ENCODE measurements at places on chromosomes 7 and 10.

GRCh38 chr10:114652402-114653368 lies 5.4 kb downstream of the ABLIM1 start:
- DNase-seq = no peak

GRCh38 chr10:129509835-129510234 lies 42.8 kb downstream of the MGMT start:
- DNase-seq = no peak

DNA sequence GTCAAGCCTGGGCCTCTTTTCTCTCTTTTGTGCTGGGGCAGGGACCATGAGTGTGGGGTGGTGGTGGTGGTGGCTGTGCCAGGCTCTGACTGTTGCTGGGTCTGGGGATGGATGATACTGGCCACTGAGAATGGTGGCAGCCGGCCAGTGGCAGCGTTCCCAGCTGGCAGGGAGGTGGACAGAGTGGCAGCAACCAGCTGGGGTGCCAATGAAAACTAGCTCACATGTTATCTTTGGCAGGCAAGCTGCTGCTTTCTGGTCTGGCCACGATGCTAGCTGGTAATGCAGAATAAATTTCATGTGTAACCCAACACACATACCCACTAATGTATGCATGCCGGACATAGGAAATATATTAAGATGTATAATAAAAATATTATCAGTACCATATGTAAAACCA lies 95.0 kb upstream of the SLC26A5 start:
- DNase-seq = no peak

DNA sequence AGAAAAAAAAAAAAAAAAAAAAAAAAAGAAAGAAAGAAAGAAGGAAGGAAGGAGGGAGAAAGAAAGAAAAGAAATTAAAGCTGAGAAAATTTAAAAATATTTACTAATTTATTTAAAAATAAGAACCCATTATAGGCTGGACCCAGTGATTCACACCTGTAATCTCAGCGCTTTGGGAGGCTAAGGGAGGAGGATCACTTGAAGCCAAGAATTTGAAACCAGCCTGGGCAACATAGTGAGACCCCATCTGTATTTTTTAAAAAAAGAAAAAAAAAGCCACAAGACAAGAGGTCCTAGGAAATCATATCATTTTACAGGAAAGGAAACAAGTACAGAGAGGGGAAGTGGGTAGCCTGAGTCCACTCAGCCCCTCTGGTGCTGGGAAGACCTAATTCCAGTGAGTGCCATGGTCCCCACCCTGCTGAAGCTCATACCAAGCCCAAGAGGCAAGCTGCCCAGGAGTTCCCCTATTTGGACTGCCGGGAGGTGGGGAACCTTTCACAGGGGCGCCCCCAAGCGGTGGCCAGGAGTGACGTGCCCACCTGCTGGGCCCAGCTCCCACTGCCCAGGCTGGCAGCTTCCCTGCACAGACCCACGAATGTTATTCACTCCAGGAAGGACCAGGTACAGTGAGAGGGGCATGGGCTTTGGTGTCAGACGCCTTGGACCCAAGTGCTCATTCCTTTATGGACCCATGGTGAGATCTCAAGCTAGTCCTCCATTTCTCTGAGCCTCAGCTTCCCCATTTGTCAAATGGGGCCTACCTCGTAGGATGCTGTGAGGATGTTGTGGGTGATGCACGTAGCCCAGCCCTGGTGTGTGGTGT lies 133.6 kb downstream of the ZMIZ1 start:
- peak; percentile 76 for DNase-seq

- DNase-seq = peak; percentile 72
Measured at GRCh38 chr10:62653254-62653653, 151.3 kb upstream of the ADO start.

DNA sequence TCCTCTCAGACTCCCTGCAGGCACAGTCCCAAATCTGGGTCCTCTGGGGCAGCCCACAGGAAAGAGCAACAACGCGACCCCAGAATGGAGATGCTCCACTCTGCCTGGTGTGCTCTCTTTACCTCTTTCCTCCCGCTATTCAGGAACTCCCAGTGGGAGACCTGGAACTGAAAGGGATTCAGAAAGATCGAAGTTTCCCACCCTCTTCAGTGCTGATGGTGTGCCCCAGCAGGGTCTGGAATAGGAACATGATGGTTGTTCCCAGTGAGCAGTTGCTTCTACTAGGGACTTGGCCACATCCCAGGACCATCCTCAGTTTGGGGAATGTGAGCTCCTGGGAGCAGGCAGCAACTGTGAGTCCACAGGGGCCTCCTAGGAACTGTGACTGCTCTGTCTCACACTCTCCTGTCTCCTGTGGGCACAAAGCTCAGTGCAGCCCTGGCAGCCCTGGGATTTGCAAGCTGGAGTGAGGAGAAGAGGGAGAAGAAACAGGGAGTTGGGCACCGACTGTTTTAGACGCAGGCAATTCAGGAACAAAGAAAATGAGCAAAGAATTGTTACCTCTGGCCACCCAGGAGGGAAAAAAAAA lies 17.9 kb downstream of the OR6V1 start:
- DNase-seq = no peak

DNA sequence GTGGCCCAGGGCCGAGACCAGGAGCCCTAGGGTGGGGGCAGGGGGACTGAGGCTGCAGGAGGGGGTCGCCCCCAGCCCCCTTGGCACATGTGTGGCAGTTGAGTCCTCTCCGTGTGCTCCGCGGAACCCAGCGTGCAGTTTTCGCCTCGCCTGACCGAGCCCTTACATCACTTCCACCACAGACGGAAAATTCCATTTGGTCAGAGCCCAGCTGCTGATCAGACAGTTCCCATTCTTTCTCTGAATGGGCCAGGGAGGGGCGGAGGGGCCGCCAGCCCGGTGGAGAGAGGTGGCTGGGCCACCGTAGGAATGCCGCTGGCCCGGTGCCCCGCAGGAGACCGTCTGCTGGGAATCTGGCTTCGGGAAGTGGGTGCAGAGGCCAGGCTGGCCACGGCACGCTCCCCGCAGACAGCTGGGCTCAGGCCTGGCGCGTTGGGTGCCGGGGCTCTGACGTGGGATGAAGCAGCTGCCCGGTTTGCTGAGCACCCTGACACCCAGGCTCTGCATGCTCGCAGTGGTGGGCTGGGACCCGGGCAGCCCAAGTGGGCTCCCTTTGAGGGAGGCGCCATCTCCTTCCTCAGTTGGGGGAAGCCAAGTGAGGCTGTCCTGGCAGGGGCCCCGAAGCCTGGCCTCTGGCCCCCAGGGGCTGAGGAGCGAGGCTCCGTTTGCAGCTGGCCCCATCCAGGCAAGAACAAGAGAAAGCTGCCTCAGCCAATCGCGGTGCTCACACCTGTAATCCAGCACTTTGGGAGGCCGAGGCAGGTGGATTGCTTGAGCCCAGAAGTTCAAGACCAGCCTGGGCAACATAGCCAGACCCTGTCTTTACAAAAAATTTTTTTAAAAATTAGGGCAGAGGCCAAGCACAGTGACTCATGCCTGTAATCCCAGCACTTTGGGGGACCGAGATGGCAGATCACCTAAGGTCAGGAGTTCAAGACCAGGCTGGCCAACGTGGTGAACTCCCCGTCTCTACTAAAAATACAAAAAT lies 9.9 kb downstream of the TTYH3 start:
- peak; percentile 87 for DNase-seq

GRCh38 chr10:95601116-95601719 lies 40.0 kb upstream of the SORBS1 start:
- DNase-seq = peak; percentile 73

DNA sequence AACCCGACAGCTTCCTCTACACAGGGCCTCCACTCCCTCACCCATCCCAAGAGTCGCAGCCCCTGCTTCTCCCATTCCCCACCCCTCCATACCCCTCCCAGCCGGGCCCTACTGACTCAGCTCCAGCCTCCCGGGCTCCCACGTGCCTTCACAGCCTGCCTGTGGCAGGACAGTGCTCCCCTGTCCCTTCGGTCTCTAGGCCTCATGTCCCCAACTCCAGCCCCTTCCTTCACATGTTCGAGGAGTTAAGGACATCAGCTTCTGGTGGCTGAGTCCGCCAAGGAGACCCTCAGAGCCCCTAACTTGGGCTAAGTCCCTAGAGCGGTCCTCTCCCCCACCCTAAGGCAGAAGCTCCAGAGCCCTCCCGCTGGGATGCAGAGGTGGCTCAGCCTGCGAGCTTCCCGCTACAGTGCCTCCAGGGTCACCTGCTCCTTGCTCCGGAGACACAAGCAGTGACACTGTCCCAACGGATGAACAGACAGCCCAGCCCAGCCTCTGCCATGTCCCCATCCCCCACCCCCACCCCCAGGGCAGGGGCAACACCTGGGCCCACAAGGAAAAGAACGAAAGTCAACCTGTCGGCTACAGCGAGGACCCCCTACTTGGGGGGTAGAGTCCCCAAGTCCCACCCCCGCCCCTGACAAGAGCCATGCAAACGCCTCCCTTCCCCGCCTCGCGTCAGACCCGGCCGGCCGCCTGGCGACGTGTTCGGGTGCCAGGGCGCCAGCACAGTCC lies 716 bp downstream of the SMARCD3 start:
- DNase-seq = no peak

DNA sequence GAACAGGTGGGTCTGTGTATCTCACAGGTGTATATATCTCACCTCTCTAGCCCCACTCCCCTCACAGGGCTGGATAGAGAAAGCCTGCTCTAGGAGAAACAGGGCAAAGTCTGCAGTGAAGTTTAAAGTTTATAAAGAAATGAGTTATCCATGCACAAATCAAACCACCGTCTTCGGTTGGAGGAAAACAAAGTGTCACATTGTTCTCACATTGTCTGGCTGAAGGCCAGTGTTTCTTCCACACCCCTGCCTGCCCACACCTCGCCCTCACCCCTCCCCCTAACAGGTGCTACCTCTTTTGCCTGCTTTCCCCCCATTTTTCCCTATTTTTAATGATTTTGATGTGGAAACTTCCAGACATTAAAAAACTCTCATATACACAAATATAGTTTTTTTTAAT lies 25.8 kb downstream of the AQP1 start:
- no peak for DNase-seq

GRCh38 chr10:24502006-24502405 lies 221.7 kb downstream of the ARHGAP21 start:
- no peak for DNase-seq

- DNase-seq = peak; percentile 11
Measured at GRCh38 chr10:58513188-58514110, 777 bp downstream of the BICC1 start.

DNA sequence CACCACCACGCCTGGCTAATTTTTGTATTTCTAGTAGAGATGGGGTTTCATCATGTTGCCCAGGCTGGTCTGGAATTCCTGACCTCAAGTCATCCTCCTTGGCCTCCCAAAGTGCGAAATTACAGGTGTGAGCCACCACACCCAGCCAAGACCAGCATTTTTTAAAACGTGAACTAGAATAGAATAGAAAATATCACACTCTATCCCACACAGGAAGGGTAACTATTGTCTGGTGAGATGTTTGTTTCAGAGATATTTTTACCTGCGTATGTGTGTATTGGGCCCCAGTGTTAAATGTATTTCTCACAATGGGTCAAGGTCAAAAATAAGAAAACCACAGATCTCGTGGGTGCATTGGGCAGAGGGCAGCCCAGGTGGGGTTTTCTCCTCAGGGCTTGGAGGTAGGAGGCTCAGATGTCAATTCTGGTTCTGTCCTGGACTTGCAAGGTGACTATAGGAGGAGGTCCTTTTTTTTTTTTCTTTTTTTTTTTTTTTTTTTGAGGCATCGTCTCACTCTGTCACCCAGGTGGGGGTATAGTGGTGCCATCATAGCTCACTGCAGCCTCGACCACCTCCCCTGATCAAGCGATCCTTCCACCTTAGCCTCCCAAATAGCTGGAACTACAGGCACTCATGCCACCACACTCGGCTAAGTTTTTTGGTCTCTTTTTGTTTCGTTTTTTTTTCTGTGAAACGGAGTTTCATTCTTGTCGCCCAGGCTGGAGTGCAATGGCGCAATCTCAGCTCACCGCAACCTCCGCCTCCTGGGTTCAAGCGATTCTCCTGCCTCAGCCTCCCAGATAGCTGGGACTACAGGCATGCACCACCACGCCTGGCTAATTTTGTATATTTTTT lies 19.0 kb downstream of the SH2B2 start:
- DNase-seq = no peak

GRCh38 chr7:151430391-151431205 lies 9.3 kb downstream of the CRYGN start:
- no peak for DNase-seq

DNA sequence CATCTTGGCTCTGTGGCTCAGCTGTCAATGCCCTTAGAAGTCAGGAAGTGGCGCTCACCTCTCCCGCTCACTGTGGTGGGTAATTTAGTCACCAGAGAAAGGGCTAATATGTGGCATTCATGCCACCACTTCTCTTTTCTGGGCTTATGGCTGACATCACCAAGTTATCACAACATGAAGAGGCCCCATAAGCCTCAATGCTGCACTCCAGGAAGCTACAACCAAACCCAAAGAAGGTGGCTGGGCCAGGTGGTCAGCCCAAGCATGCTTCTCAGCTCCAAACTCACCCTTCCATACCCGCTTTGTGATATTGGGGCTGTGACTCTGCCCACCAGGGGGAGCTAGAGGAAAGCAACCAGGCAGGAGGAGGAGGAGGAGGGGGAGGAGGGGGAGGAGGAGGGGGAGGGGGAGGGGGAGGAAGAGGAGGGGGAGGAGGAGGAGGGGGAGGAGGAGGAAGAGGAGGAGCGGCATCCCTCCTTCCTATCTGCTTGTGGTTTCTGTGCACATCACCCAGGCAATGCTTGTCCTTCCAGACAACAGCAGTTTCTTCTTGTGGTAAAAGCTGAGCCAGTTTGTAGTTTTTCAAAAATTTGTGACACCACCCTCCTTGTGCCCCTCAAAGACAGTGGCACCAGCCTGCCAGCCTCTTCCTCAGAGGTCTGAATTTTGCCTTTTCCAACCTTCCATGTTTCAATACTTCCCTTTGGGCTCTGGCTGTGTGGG lies 42.1 kb downstream of the CYP26A1 start:
- peak; percentile 51 for DNase-seq

- DNase-seq = peak; percentile 8
Measured at GRCh38 chr7:75711656-75712514, 26.9 kb downstream of the HIP1 start.

DNA sequence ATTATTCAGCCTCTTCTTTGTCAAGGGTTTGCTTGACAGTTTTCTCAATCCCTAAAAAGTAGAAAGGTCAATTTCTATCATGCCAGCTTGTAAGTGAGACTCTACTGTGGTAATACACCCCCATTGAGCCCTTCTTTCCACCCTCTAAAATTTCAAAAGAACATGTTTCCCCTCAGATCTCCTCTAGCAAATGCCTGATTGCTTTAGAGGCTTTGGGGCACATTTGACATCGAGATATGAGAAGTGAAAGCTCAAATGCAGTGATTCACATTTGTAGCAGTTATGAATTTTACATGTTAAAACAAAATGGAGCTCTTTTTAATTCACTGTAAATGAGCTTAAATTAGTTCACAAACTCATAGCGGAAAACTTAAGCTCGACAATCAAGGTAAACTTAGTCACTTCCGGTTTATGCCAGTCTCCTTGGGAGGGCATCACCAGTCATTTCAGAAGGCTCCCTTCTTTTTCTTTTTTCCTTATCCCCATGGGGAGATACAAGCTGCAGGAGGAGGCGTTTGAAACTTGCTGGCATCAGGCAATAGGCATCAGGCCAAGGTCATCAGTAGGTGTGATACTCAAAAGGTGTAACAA lies 55.3 kb upstream of the ADO start:
- DNase-seq = peak; percentile 71
